Kidney (tissue), 22 donors: ENCODE measurements at places on chromosomes 7 and 10. TPM values are rescaled to one million over a fixed set of nuclear protein-coding genes. Genes with fewer than 3 reads are reported as not detected.

The PHKG1 gene
- total RNA-seq = 0.91 TPM

The DDC gene
- total RNA-seq = 7.8 TPM

The ELMO1 gene
- 35.4 TPM for total RNA-seq

The RBP4 gene
- total RNA-seq = 77.4 TPM

The NUTM2A gene
- total RNA-seq = 1.5 TPM
